Epithelial cell of proximal tubule (primary cell): ENCODE measurements at places on chromosomes 2 and 18.

DNA sequence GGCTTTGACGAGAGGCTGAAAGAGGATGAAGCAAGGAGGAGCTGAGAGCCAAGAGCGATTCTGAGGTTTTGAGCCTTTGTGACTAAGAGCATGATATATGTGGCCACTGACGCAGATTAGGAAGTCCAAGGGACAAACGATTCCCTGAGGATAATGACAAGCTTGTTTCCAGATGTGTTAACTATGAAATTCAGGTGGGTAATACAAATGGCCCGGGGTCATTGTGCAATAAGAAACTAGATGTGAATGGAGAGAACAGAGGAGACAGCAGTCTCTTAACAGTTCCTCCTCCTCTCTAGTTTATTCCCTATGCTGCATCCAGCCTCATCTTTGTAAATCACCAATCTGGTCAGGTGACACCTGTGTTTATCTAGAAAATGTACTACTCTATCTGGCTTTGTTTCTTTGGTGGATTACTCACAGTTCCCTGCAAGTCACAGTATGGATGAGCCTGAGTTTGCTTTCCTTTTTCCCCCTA, 84.2 kb downstream of the SOCS6 start:
- DNase-seq: no peak

DNA sequence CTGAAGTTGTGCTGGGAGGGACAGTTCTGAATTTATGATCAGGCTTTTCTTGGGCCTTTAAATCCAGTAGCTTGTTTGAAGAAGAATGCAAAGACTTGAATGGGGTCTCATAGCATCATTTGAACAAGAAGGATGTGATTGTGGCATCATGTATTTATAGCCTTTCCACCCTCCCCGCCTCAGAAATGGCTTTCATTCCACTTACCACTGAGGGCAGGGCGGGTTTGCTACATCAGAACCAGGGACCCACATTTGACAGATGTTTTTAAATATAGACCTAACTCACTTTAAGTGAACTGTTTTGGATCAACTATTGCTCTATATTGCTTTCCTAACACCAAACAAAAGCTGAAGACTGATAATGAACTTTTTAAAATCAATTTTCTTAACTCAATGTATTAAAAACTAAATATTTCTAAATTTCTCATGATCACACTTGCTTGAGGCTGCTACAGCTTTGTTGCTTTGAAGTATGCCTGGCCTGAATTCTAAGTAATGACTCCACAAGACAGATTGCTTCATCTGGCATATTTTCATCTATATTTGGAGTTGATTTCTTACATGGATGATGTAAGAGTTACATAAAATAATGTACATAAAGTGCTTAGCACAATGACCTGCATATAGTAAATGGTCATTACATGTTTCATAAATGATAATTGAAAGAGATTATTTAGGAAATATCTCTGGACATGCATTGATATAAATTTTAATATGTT, 1552.9 kb upstream of the SLC39A10 start:
- no peak for DNase-seq

GRCh38 chr2:236688157-236688556, 118.5 kb downstream of the ACKR3 start:
- DNase-seq: no peak

- no peak for DNase-seq
These were observed 73.4 kb upstream of the SMAD7 start for GRCh38 chr18:49023938-49024803.

DNA sequence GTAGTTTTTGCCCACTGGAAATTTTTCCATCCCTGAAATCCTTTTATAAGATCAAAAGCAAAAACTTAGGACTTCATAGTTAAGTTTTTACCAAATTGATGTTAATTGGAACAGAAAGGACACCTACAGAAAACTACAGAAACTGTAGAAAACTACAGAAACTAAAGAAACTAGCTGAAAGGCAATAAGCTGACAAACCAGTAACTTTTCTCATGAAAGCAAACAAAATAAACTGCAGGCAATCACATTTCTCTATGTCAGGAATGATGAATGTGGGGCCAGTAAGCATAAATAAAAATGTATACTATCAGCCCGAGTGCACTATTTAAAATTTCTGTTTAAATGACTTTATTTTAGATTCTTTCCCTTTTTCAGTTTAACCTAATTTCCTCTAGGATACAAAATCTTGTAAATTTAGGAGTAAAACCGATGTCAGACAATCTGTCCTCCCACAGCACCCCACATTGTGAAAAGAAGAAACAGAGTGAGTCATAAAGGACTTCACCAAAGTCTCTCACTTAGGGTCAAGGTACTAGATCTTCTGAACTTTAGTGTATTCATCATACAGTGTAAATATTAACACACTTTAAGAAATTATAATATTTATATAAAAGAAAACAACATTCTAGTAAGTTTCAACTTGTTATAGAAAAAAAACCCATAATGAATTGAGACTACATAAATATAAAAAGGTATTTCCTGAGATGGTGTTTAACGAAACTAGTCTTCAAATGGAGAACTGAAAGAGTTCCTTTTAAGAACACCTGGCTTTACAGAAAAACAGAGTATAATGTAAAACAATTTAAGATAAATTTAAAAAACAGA, 46.6 kb downstream of the USP40 start:
- no peak for DNase-seq

DNA sequence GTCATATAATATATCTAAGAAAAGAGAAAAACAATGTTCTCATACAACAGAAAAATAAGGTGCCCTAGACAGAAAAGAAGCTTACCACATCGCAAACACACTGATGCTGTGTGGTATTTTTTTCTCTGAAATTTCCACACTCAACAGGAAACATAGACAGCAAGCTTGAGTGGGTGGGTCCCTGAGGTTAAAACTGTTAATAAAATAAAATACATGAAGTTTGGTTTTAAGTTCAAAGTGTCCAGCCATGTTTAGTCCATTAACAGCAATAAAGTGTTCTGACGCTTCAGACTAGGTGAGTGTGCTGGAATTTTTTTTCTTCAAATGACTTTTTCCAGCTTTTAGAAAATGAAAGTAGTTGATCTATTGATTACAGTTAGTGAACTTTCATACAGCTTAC, 83.3 kb upstream of the EPB41L5 start:
- DNase-seq: no peak

DNA sequence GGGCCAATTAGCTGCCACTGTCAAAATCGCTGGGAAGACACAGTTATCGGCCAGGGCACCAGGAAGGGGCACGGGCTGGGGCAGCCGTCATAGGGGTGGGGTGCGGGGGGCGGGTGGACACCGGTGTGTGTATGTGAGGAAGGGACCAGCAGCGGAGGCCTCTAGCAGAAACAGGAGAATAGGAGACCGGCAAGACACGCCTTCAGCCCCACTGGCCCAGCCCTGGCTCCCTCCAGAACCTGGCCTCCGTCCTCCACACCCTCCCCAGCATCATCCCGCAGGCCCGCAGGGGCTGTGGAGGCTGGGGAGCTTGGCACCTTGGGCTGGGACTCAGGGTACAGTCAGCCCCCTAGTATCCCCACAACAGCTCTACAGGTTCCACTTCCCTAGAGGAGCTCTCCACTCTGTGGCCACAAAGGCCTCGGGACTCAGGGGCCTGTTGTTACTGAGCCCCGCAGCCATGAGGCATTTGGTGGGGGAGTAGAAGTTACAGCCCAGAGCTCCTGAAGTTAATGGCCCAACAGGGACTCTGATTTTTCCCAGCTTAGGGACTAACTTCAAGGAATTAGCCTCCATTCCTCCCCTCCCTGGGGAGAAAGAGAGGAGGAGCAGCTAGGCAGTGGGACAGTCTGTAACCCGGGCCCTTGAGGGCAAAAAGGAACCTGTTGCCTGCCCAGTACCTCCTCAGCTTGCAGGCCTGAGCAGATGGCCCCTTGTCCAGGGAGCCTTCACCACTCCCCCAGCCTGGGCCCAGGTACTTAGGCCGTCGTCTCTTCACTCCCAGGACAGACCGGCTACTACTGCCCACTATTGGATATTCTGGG, 19.9 kb downstream of the SH2D6 start:
- DNase-seq: no peak

DNA sequence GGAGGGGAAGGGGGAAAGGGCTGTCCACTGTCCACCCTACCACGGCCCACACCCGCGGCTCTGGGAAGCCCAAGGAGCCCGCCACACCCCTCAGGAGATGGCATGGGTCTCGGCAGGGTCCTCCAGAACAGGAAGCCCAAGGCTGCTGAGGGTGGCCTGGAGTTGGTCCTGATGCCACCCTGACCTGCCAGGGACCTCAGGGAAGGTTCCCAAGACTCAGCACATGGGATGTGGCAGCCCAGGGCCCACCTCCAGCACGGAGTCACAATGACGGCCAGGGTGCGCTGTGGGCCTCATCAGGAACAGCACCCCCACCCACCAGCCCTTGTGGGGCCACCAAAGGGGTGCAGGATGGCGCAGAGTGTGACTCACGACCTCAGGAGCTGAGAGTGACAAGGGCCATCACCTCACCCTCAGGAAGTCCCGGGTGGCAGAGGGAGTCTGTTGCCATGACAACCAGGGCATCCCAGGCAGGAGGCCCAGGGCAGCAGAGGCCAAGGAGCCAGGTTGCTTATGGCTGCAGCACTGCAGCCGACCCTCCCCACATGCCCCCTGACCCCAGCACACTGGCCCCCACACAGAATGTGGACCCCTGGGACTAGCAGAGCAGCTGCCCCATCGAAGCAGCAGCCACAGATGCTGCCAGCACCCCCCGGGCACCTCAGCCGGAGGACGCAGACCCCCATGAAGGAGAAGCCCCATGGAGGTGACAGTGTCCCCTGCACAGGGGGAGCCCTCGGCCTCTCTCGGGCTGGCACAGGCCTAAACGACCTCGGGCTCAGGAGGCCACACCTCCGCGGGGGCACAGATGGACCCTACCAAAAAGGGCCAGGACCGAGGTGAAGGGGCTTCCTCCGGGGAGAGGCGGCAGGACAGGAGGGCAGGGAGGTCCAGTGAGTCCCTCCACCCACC, 34.3 kb downstream of the KIF1A start:
- DNase-seq: no peak

GRCh38 chr2:20157193-20157891, 67.6 kb downstream of the SDC1 start:
- no peak for DNase-seq
